Nasal cavity respiratory epithelium epithelial cell of viscerocranial mucosa (primary cell): ENCODE measurements at places on chromosomes 7 and 10. TPM values are rescaled to one million over a fixed set of nuclear protein-coding genes. Genes with fewer than 3 reads are reported as not detected.

The CHST12 gene
- total RNA-seq, result 0.34 and 6.1 TPM in 2 replicates

The AKR1D1 gene
- not detected in 2 replicates for total RNA-seq

The CRCP gene
- total RNA-seq, result 47.0 and 47.8 TPM in 2 replicates

The SOSTDC1 gene
- not detected in 2 replicates for total RNA-seq

The MMP21 gene
- not detected in 2 replicates for total RNA-seq

The EXOSC1 gene
- 31.8 and 41.4 TPM in 2 replicates for total RNA-seq

The TMEM213 gene
- not detected in 2 replicates for total RNA-seq

The GARIN1A gene
- total RNA-seq, result under 0.01 and 0.78 TPM in 2 replicates

The LOXL4 gene
- total RNA-seq, result 2.0 TPM in 1 of 2 replicates, not detected in the other

The MAGI2 gene
- total RNA-seq, result 1.7 and 6.2 TPM in 2 replicates

The ADAP1 gene
- total RNA-seq, result 9.9 and 43.6 TPM in 2 replicates

The C7orf33 gene
- total RNA-seq, result not detected in 2 replicates

The CHAT gene
- not detected in 2 replicates for total RNA-seq

The DDX56 gene
- 63.7 and 74.5 TPM in 2 replicates for total RNA-seq

The CTBP2 gene
- total RNA-seq, result 110 and 190 TPM in 2 replicates

The CHST3 gene
- 18.8 and 55.2 TPM in 2 replicates for total RNA-seq

The IGFBP3 gene
- total RNA-seq, result 2.4 and 26.1 TPM in 2 replicates

The CXCL12 gene
- not detected in 2 replicates for total RNA-seq

The LRIT1 gene
- total RNA-seq, result not detected in 2 replicates

The OR2F1 gene
- total RNA-seq, result not detected in 2 replicates

The CCZ1B gene
- total RNA-seq, result 34.5 and 52.6 TPM in 2 replicates

The BUD31 gene
- total RNA-seq, result 99.3 and 134 TPM in 2 replicates

The PON2 gene
- 35.9 and 98.2 TPM in 2 replicates for total RNA-seq

The GLI3 gene
- total RNA-seq, result 1.7 and 7.7 TPM in 2 replicates

The SFTPA1 gene
- total RNA-seq, result not detected in 2 replicates

The XRCC2 gene
- total RNA-seq, result 0.28 and 0.34 TPM in 2 replicates

The ZNF425 gene
- total RNA-seq, result 4.4 and 5.3 TPM in 2 replicates

The PNLIPRP1 gene
- total RNA-seq, result not detected in 2 replicates

The PHKG1 gene
- total RNA-seq, result 0.50 and 0.68 TPM in 2 replicates

The RARRES2 gene
- total RNA-seq, result not detected in 2 replicates

The HOGA1 gene
- 0.21 and 0.34 TPM in 2 replicates for total RNA-seq

The NKX6-2 gene
- not detected in 2 replicates for total RNA-seq

The PRSS37 gene
- not detected in 2 replicates for total RNA-seq

The PIK3AP1 gene
- total RNA-seq, result 0.64 and 1.0 TPM in 2 replicates

The ITGA8 gene
- total RNA-seq, result not detected in 2 replicates

The ZNRF2 gene
- total RNA-seq, result 21.9 and 31.3 TPM in 2 replicates

The NPSR1 gene
- total RNA-seq, result not detected in 2 replicates

The OGA gene
- total RNA-seq, result 125 and 169 TPM in 2 replicates

The PHTF2 gene
- 10.6 and 12.6 TPM in 2 replicates for total RNA-seq

The TLX1 gene
- total RNA-seq, result not detected in 2 replicates

The UCN3 gene
- not detected in 2 replicates for total RNA-seq

The BTBD16 gene
- total RNA-seq, result under 0.01 and 0.07 TPM in 2 replicates

The COL28A1 gene
- under 0.01 TPM in 1 of 2 replicates, not detected in the other for total RNA-seq

The AKR1C3 gene
- 16.7 and 149 TPM in 2 replicates for total RNA-seq

The PRKCQ gene
- 4.1 and 4.8 TPM in 2 replicates for total RNA-seq

The IFIT5 gene
- 7.9 and 15.0 TPM in 2 replicates for total RNA-seq

The CTAGE15 gene
- total RNA-seq, result 1.0 TPM in 1 of 2 replicates, not detected in the other

The IKZF5 gene
- total RNA-seq, result 2.4 and 5.8 TPM in 2 replicates

The PNLIPRP2 gene
- total RNA-seq, result not detected in 2 replicates

The STN1 gene
- total RNA-seq, result 49.3 and 60.5 TPM in 2 replicates

The SPDYE3 gene
- total RNA-seq, result not detected in 2 replicates

The TRIL gene
- 0.14 TPM in 1 of 2 replicates, not detected in the other for total RNA-seq

The CALML3 gene
- total RNA-seq, result 9.2 and 11.5 TPM in 2 replicates

The ACSM6 gene
- not detected in 2 replicates for total RNA-seq

The ZCCHC24 gene
- 0.34 and 2.0 TPM in 2 replicates for total RNA-seq
